Cardiac atrium fibroblast (primary cell): ENCODE measurements at places on chromosomes 7 and 10. TPM values are rescaled to one million over a fixed set of nuclear protein-coding genes. Genes with fewer than 3 reads are reported as not detected.

The CAMK2B gene
- 0.36 and 0.97 TPM in 2 replicates for total RNA-seq

The AVL9 gene
- total RNA-seq, result 17.1 and 17.2 TPM in 2 replicates

The NAT16 gene
- total RNA-seq, result not detected in 2 replicates

The KCNMA1 gene
- total RNA-seq, result 2.7 and 12.2 TPM in 2 replicates

The LLCFC1 gene
- total RNA-seq, result not detected in 2 replicates

The SPDYE8 gene
- not detected in 2 replicates for total RNA-seq

The VSTM4 gene
- 3.1 and 3.6 TPM in 2 replicates for total RNA-seq

The CALML5 gene
- not detected in 2 replicates for total RNA-seq

The TEX47 gene
- total RNA-seq, result not detected in 2 replicates

The EBF3 gene
- 21.1 and 38.5 TPM in 2 replicates for total RNA-seq

The EBLN1 gene
- not detected in 2 replicates for total RNA-seq

The AGR2 gene
- not detected in 2 replicates for total RNA-seq

The LRMDA gene
- total RNA-seq, result not detected in 2 replicates

The CASTOR2 gene
- total RNA-seq, result 9.6 and 26.4 TPM in 2 replicates

The DNTT gene
- total RNA-seq, result not detected in 2 replicates

The AQP1 gene
- total RNA-seq, result 4.4 and 7.9 TPM in 2 replicates

The C10orf53 gene
- not detected in 2 replicates for total RNA-seq

The OIT3 gene
- under 0.01 TPM in 1 of 2 replicates, not detected in the other for total RNA-seq

The CYP2C8 gene
- total RNA-seq, result not detected in 2 replicates

The C10orf90 gene
- 0.16 and 0.18 TPM in 2 replicates for total RNA-seq

The RSPH10B2 gene
- not detected in 2 replicates for total RNA-seq

The CTAGE15 gene
- not detected in 2 replicates for total RNA-seq

The SFXN3 gene
- total RNA-seq, result 38.3 and 42.1 TPM in 2 replicates

The ZNF488 gene
- total RNA-seq, result 0.18 TPM in 1 of 2 replicates, not detected in the other

The MSS51 gene
- total RNA-seq, result 0.65 and 1.3 TPM in 2 replicates
